ENCODE measurements at places on chromosomes 11 and 22.
A peak's percentile ranks its signal among the peaks of the same experiment; 100 is the strongest.

GRCh38 chr11:81941998-81942397 is 791.7 kb downstream of the FAM181B start:
- DNase-seq, result no peak

GRCh38 chr11:108959105-108959761 is 294.4 kb downstream of the DDX10 start:
- DNase-seq, result no peak

DNA sequence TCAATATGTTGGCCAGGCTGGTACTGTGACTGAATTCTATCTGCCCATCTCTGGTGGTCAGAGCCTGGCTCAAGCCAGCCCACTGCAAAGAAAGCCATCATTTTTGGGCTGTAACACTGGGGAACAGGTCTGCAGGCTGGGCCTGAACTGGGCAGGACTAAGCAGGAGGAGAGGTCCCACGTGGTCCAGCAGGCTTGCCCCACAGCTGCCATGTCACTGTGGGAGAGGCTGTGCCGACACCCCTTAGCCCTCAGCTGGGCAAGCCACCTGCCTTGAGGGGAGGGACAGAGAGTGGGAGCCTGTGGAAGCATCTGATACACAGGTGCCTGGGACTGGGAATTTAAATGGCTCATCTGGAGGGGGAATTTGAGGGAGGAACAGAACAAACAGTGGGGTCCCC is 66.7 kb upstream of the CLTCL1 start:
- DNase-seq, result no peak

DNA sequence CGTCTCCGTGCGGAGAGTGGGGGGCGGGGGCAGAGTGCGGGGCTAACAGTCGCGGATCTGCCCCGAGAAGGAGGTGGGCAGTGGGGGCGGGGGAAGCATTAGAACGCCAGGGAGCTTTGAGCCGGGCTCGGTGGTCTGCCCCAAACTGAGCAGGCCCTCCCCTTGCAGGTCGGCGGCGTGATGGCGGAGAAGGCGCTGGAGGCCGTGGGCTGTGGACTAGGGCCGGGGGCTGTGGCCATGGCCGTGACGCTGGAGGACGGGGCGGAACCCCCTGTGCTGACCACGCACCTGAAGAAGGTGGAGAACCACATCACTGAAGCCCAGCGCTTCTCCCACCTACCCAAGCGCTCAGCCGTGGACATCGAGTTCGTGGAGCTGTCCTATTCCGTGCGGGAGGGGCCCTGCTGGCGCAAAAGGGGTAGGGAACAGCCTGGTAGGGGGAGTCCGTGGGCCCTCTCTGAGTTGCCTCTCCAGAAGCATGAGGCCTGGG is 979 bp downstream of the ABCG4 start:
- DNase-seq, result no peak

DNA sequence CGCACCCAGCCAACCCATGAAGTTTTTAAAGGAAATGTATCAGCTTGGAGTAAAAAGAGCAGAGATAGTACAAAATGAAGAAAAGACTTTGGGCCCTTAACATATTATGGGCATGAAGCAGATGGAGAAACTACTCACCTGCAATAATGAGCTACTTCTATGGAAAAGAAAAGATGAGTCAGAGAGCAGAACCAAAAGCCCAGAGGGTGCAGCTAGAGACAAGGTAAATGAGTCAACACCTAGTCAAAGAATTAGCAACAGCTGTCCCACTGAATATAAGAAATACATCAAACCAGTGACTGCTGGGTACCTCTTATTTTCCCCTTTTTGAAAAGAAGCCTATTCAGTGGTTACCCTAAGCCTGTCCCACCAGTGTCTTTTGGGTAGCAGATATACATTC is 61.8 kb downstream of the RPL27A start:
- peak; percentile 32 for DNase-seq

GRCh38 chr22:24758164-24758799 is 16.2 kb downstream of the PIWIL3 start:
- peak; percentile 40 for DNase-seq

DNA sequence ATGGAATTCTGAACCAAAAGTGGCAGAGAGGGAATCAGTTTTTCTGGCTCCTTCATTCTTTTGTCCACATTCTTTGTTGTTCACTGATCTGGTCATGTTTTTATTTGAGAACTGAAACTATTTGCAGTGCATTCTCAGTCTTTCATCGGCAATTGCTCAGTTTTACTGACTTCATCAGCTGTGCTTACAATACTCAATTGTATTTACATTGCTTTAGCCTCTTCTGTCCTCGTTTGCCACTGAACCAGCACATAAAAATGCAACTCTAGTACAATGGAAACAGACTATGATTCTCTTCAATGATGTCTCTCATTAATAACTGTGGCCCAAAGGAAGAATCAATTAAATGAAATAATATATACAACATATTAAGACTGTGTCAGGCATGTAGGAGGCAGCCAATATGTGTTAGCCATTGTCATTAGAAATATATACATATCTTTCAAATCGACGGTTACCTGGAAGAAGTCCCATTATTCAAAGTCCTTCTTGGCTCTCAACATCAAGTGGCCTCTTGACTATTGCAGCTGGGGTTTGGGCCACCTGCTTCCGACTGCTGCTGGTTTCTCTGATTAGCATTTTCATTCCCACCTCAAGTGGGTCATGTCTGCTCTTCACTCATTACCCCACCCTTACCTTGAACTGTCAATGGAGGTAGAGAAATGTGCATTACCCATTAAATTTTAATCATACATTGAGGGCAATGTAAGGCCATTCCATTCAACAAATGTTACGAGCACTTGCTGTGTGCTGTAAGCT is 600.1 kb downstream of the INSC start:
- no peak for DNase-seq

DNA sequence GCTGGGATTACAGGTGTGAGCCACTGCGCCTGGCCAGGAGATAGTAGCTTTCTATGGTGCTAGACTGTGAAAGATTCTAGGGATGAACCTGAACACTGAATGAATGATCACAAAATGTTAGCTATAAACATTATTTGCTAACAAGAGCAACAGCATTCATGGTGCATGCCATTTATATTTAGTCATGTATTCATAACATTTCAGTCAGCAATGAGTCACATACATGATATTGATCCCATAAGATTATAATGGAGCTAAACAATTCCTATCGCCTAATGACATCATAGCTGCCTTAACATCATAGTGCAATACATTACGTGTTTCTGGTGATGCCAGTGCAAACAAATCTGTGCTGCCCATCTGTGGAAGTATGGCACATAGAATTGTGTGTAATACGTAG is 164.1 kb downstream of the ARHGAP42 start:
- peak; percentile 47 for DNase-seq
